ENCODE measurements at places on chromosomes 3 and 15.
A peak's percentile ranks its signal among the peaks of the same experiment; 100 is the strongest.

DNA sequence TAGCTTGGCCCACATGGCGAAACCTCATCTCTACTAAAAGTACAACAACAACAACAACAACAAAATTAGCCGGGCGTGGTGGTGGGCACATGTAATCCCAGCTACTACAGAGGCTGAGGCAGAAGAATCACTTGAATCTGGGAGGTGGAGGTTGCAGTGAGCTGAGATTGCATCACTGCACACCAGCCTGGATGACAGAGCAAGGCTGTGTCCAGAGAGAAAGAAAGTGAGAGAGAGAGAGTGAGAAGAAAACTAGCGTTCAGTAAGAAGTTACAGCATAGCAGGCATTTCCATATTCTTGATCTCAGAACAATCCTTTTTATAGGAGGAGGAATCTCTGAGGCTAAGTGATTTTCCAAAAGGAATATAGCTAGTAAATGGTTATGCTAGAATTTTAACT, 1076.1 kb downstream of the AGBL1 start:
- no peak for DNase-seq

- no peak for DNase-seq
Measured at GRCh38 chr15:91473894-91474545, 374.0 kb downstream of the SV2B start.

DNA sequence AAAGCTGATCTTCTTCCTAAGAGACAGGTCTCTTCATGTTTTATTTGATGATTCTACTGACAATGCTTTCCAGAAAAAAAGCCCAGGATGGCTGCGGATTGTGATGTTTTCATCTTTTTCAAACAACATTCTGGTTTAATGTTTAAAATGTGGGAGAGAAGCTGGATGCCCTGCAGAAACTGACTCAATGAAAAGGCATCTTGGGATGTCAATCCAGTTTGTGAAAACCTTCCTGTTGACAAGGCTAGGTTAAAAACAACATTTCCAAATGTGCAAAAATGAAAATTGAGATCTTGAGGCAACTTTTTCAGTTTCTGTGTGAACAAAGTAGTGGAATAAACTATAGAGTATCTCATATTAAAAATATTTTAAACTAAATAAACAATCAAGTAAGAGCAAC, 156.0 kb upstream of the MRPL3 start:
- peak; percentile 40 for DNase-seq

DNA sequence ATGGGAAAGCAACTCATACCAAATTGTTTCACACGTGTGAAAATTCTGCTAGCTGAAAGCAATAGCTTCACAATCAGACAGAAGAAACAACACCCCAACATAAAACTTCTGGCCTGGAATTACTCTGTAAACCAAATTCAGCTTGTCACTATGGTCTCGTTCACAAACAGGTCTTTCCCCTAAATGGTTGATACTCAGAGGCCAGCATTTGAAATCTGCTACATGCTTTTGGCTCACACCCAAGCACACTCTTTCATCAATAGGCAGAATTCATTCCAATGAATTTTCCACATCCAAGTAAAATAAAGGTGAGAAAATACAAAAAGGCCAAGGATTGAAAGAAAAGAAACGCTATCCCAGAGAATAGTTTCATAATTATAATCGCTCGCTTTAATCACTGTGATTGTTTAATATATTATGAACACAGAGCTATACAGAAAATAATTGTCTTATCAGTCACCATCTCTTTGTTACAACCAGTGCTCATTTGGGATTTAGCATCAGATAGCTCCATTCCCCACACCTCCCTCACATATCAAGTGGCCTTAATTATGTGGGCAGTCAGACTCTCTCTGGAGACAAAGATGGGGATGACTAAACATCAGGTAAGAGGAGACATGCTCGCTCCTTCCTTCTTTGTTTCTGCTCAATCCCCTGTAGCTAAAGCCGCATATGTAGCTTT, 503.8 kb upstream of the ARRDC4 start:
- DNase-seq: no peak

- DNase-seq: peak; percentile 38
Measured at GRCh38 chr3:5162102-5162501, 25.4 kb upstream of the EDEM1 start.

GRCh38 chr3:136255672-136256406, 5.7 kb downstream of the PCCB start:
- DNase-seq: no peak

DNA sequence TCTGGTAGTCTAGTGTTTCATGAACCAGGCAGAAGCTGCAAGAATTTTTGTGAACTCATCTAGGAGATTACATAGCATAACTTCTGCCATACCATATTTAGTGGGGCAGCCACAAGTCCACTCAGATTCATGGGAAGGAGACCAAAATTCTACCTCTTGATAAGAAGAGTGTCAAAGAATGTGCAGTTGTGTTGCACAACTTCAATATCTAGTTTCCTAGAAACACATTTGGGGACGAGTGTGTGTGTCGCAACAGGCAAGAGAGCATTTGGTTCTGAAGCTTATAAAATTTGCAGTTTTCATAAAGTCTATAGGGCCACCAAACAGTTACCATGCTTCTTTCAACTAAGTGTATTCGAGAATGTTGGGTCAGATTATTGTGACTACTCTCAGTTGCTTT, 115.3 kb downstream of the KCNH8 start:
- DNase-seq: no peak

DNA sequence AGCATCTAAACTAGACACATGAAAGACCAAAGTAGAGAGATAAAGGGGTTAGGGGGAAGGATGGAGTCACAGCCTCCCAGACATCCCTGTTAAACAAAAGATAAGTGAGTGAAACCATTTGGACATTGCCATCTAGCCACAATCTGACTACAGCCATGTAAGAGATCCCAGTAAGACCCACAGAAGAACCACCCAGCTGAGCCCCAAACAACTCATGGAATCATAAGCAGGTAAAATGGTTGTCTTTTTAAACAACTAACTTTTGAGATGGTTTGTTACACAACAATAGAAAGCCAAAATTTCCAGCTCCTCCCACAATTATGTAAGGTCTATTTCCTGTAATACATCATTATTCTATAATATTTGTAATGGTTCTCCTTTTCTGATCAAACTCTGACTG, 437.5 kb downstream of the IGSF11 start:
- no peak for DNase-seq

DNA sequence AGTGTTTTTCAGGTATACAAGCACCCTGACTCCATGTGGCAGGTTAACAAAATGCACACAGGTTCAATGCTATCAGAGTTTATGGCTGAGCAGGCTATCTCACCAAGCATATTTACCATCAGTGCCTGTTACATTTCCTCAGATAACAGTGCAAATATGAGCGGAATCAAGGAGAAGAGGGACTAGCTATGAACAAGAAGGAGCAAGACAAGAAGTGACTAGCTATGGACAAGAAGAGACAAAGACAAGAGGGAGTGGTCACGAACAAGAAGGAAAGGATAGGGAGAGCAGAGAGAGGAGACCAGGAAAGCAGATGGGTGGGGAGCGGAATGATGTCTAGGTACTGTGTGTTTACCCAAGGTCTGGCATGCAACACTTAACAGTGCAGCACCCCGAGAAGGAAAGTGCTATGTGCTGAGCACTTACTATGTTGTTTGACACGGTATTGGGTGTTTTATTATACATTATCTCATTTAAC, 8.6 kb downstream of the ILDR1 start:
- no peak for DNase-seq

DNA sequence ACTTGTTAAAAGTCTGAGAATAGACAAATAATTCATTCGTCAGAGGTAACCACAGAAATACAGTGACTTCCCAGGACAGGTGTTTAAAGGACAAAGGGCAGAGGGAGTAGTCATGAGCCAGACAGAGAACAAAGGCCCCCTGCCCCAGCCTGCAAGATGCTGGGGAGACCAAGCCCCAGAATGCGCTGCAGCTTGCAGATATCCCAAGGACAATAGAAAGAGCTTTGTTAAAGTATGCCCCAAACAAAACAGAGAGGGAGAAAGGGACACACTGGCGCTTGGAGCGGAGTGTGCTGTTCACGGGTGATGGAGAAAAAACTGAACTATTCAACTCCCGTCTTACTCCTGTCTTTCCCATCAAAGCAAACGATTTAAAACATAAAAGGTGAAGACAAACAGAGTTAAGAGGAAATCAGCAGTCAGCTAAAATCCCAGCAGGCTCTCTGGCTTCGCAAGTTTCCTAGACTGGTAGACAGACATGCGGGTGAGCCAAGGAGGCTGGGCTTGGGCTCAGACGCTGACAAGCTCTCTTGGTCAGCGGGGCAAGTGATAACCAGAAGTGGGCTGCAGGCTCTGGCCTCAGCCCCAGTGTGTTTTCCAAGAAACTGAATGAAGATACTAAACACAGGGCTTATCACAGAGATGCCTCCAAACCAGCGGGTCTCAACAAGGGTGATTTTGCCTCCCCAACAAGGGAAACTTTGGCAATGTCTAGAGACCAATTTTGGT, 130.1 kb downstream of the UACA start:
- DNase-seq: no peak

DNA sequence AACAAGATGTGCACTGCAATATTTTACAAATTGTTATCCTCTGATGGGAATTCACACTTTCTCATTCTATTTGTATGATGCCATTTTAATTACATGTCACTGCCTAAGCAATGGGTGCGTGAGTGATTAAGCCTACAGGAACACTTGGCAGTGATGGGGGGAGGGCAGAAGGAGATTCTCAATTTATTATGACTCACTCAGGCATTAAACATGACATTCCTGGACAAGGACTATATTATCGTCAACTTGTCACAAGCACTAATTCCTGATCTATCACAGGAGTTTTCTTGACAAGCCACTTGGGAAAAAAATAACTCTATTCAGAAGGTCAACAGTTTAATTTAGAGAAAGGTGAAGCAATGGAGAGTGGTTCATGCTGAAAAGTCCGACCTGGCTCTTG, 556.8 kb downstream of the NSUN3 start:
- no peak for DNase-seq

DNA sequence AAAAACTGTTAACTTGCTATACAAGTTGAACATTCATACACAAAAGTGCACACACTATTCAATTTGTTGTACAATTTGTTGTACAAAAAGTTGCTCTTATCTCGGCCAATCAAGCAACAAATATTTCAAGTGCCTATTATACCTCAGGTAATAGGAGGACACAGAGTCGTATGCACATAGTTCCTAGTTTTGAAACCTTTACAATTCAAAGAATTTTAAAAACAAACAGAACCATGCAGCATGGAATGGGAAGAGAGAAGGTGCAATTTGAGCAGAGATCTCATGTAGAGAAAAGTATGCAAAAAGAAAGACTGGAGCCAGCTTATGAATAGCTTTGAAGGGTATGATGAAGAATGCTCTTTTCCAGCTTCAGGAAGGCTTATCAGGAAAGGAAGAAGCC, 46.5 kb upstream of the ARPP19 start:
- no peak for DNase-seq

- no peak for DNase-seq
Measured at GRCh38 chr3:44400771-44401170, 62.2 kb downstream of the TCAIM start.

GRCh38 chr15:57389991-57390390, 13.7 kb downstream of the CGNL1 start:
- DNase-seq: no peak

DNA sequence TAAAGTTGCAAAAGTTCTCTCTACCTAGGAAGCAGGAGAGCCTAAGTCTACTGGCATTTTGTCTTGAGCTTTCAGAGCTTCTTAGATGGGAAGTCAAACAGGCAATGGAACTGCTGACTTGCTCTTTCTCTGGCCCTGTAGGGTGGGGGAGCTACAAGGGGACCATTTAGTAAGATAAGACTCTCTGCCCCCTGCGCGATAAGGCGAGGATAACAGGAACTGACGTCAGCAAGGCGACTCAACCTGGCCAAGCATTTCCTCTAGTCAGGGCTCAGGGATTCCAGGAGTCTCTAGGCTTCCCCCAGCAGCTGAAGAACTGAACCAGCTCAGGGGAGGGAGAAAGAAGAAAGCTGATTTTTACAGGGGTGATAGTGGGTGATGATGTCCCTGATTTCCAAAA, 5.8 kb downstream of the RARB start:
- no peak for DNase-seq

DNA sequence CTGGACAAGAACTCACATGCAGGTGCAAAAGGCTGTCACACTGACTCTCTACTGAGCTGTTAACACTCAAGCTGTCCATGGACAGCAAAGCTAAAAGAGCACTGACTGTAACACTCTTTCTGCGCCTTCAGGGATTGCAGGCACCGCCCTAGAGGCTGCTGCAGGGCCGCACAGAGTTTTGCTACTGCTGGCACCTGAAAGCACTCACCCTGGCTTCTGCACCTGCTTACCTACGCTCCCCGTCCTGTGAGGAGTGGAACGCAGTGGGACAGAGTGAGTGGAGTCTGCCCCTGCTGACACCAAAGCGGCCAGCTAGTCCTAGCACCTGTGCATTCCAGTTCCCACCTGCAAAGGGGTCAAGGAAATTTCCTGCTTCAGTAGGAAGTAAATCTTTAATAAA, 941.3 kb downstream of the DIPK2A start:
- no peak for DNase-seq

DNA sequence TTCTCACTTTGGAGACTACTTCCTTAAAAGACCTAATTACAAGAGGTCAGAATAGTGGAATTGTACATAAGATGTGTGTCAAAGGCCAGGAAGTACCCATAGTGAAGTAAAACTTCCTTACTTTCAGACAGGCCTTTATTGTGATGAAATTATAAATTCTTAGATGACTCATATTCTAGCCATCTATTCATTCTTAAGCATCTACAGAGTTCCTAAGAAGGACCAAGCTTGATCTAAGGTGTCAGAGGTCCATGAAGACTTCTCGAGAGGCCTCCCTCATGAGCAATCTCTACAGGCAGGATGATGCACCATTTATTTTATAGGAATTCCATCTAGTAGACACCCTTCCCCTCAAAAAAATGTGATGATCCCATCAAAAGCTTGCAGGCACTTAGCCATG, 493.3 kb downstream of the MAGI1 start:
- DNase-seq: no peak

DNA sequence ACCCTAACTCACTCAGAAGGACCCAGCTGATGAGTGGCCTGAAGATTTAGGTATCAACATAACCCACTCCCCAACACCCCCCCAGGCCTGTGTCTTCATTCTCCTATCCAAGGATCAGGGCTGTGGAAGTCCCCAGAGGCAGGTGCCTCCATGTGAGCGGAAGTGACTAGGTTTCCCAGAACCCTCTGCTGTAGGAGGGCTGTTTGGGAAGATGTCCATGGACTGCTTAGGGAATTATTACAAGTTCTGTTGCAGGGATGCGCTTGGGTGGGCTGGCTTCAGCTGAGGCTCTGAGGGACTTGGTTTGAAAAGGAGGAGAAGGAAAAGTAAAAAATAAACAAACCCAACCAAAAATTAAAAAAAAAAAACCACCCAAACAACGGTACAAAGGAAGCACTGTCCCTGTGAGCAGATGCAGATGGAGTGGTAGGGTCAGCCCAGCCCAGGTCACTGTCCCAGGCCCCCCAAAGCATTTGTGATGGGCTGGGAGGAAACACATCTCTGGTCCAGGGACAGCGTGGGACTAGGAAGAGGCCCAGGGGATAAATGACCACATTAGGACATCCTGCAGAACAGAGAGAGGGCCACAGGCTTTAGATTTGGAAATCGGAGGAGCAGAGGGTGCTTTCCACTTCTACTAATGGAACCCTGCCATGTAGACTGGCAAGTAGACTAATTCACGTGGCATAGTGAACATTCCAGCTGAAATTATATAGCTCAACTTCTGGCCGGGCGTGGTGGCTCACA, 12.2 kb upstream of the APOD start:
- peak; percentile 15 for DNase-seq

GRCh38 chr15:78810362-78811123, 721 bp downstream of the ADAMTS7 start:
- no peak for DNase-seq
